ENCODE measurements at places on chromosomes 7 and 10.

- DNase-seq, result no peak
Measured at GRCh38 chr10:123147635-123148413, at the start of gene HMX2. HMX2 (plus strand) TSS chr10:123148136; CDS start chr10:123148379, 243 bp downstream.

GRCh38 chr10:84588426-84588825, 260.0 kb downstream of the CCSER2 start:
- no peak for DNase-seq

DNA sequence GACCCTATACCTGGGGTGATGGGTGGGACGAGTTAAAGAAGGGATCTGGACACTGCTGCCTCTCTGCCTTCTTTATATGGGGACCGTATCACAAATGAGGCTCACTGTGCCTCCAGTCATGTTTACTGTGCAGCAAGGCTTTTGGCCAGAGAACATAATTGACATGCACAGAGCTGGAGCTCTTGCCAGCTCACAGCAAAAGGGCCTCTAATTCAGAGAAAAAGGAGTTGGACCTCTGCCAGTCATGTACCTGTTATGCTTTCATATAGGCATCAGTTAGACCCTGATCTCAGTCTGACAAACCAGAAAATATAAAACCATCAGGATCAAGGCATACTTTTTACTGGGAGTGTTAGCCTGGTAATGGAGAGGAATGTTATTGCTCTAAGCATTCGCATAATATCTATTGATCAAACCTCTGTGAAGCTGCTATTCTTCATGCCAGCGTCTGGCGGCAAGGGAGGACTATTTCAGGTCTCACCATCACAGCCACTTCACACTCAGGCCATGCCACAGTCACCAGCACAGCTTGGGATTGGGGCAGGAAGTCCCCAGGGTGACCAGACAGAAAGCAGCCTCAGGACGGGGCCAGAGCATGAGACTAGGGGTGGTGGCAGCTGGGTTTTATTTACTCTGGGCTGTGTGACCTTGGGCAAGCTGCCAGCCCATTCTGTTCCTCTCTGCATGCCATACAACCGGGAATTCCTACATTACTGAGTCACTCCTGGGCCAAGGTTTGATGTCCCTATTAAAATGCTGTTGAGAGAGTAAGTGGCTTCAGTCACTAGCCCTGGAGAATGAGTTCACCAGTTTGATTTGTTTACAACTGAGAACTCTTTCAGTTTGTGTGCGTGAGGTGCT, 90.1 kb downstream of the NPSR1 start:
- DNase-seq, result peak; percentile 67

DNA sequence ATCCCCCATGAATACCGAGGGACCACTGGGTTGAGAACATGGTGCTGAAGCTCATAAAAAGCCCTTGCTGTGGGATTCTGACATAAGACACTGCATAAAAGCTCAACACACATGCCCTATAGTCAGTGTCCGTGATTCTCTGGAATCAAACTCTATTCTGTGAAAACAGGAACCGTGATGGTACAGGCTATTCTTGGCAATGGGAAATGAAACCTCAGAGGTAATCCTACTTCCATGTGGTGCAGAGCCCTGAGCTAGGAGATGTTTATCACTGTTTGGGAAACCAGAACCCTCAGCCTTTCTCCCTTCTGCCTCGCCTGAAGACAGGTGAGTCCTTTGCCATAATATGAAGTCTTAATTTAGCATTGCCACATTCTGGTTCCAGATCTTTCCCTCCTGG, 80.8 kb upstream of the PRSS1 start:
- no peak for DNase-seq

DNA sequence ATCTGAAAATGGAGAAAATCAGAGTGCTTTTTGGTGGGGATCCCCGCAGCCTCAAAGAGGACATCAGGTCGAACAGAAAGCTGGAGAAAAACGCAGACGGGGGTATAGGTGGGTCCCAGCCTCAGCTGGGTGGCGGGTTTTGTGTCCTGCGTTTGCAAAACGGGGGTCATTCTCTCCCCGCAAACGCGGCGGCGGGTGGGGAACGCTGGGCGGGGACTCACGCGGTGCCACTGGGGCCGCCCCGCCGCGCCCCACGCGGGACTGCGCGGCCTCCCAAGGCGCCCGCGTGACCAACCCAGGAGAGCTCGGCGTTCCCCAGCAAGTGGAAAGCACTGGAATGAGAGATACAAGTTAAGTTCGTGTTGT, 806 bp upstream of the VIPR2 start:
- DNase-seq, result no peak

- DNase-seq, result no peak
Measured at GRCh38 chr7:151085691-151086620, at the start of gene AGAP3. AGAP3 (plus strand) TSS chr7:151086475; CDS start chr7:151086742, 267 bp downstream.

- DNase-seq, result no peak
Measured at GRCh38 chr7:25313526-25313925, 85.2 kb upstream of the NPVF start.

DNA sequence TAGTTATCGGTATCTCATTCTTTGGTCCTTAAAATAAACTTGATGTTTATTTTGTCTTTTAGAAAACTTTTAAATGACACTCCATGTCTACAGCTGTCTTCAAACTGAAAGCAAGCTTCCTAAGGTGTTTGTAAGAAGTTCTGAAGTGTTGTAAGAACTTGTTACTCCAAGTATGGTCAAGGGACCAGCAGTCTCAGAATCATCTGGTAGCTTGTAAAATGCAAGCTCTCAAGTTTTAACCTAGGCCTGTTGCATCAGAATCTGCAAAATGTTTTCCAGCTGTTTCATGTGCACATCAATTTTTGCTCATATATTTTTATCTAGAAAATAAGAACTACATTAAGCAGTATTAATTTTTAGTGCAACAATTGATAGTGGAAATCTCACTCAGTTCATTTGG, 104.1 kb downstream of the THSD7A start:
- DNase-seq, result no peak

- no peak for DNase-seq
Measured at GRCh38 chr7:42395607-42396006, 158.6 kb upstream of the GLI3 start.

DNA sequence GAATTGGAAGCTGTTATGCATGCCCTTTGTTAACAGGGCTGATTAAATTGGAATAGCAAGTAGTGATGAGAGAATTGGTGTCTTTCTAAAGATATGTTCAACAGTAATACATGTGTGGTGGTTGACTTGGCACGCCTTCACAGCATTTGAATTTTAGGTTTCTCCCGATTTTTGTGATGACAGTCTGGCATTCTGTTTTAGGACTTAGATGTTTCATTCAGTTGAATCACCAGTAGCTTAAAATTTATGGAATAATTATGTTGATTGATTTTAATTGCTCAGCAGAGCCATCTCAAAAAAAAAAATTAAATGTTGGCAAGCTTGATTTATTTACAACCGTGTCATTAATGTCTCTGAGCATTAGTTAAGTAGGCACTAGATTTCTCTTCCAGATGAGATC, 219.7 kb downstream of the CSTF2T start:
- no peak for DNase-seq

- no peak for DNase-seq
Measured at GRCh38 chr7:128880791-128881457, 18.3 kb downstream of the ATP6V1F start.

- no peak for DNase-seq
Measured at GRCh38 chr10:9075420-9075819, 1020.9 kb downstream of the GATA3 start.

- no peak for DNase-seq
Measured at GRCh38 chr10:119701861-119702260, 24.0 kb upstream of the INPP5F start.

GRCh38 chr7:80374321-80374720, 137.5 kb downstream of the GNAT3 start:
- DNase-seq, result no peak

DNA sequence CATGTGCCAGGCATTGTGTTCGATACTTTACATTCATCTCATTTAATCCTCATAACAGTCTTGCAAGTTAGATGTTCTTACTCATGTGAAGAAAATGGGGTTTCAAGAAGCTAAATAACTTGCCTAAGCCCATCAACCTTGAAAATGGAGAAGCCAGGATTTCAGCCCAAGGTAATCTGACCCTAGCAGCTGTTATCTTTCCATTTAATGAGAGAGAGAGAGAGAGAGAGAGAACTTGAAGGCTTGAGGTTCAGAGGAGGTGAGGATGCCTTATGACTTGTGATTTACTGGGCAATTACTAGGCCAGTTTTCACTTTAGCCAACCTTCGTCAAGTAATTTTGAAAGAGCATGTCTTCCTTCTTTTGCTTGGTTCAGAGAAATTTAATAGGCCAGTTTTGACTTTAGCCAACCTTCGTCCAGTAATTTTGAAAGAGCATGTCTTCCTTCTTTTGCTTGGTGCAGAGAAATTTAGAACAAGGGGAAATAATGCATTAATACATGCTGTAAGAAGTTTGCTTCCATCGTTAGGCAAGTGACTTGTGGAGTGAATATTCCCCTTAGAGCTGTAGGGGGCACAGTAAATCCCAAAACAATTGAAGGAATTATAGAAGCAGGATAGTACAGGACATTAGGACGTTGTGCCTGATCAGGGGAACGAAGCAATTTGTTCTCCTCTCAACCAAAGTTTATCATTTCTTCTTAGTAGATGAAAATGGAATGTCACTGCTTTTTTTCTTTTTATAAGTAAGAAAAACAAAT, 143.0 kb upstream of the BMPER start:
- DNase-seq, result no peak

GRCh38 chr10:45375101-45375500, 1.1 kb downstream of the ALOX5 start:
- no peak for DNase-seq

- DNase-seq, result no peak
Measured at GRCh38 chr10:11958956-11959355, 83.7 kb downstream of the UPF2 start.

DNA sequence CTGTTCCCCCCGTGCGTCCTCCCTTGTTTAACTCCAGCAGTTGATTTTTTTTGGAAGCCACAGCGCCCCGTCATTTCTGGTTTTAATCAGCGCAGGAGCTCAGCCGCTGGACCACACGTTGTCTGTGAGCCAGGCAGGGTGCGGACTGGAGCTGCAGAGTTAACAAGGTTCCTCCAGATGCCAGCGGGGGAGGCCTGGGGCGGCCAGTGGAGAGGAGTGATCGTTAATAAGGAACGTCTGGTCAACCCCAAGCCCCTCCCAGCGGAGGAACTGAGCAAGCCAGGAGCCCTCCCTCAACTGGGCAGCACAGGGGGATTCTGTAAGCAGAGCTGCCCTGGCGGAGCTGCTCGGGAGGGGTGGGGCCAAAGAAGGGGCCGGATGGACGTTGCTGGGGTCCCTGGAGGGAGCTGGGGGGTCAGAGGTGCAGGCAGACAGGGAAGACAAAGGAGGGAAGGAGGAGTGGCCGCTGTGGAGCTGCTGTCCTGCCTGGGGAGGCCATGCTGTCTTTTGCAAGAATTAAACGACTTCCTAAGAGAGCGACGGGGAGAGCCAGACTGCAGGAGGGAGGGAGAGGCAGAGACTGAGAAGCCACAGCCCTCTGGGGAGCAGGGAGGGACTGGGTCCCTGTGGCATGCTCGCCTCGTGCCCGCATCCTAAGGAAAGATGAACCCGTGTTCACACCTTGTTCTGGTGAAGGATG, 537.1 kb upstream of the FOXK1 start:
- no peak for DNase-seq

DNA sequence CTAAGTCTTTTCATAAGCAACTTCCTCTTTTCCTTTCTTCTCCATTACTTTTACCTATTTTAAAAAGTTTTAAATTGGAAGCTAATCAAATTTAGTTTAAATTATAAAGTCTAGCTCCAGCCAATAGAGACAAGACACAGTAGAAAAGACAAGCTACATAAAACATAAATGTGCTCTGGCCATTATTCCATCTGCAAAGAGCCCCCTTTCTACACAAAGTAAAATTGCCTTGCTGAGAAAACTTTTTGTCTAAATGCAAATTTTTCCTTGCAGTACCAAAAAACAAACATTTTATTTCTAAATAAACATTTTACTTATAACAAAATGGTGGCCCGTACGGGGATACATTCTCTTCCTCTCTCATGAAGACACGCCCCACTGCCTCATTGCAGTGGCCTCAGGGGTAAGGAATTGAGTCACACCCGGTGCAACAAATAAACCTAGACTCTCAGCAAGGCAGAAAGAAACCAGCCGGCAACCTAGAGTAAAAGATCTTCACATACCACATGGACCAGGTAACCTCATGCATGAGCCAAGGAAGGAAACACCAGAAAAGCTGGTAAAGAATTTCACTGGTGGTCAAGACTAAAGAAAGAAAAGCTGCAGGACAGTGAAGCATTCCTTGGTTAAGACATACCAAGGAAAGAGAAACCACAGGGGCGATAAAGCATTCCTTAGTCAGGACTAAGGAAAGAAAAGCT, 71.6 kb upstream of the ZNF746 start:
- no peak for DNase-seq

- DNase-seq, result peak; percentile 45
Measured at GRCh38 chr7:120805636-120806388, 52.1 kb downstream of the TSPAN12 start.

DNA sequence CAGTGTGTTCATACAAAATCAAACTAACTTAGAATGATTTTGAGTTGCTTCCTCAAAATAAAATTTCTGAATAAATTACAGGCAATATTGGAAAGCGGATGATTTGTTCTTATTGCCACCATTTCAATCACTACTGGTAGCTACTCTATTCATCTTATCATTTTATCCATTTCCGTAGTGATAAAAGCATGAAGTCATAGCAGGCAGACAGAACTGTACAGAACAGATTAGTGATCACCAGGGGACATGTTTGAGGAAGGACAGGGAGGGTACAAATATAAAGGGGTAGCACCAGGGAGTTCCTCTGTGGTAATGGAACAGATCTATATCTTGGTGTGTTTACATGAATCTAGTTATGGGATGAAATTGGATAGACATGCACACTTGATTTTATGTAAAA, 138.5 kb downstream of the WNT2 start:
- no peak for DNase-seq

- no peak for DNase-seq
Measured at GRCh38 chr7:156475666-156476065, 164.9 kb upstream of the RNF32 start.

DNA sequence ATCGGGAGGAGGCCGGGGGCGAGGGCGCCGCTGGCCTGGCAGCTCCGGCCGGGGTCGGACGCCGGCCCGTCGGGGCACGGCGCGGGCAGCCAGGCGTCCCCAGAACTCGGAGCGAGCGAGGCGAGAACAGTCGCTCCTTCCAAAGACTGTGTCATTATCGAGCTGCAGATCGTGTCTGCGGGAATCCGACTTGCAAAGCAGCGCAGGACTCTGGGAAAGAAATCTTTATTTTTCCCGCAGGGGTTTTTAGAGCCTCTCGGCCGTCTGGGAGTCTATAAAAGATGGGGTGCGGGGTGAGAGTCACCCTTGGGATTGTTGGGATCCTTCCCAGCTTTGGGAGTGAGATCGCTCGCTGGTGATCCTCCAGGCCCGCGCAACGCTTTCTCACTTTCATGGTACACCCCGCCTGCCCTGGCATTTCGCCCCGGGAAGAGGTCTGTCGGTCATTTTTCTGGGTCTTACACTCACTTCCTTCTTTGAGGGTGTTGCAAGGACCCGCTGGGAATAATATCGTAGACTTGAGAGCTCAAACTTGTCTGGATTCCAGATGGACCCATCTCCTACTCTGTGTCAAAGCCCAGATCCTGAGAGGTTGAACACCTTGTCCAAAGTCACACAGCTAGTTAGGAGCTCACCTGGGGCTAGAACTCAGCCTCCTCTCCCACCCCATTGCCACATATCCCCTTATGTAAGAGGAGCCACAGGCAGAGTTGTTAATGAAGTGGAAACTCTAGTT, 1.0 kb downstream of the UBTD1 start:
- DNase-seq, result no peak
